NT2/D1 (cell line): ENCODE measurements at places on chromosomes 16 and 17.

DNA sequence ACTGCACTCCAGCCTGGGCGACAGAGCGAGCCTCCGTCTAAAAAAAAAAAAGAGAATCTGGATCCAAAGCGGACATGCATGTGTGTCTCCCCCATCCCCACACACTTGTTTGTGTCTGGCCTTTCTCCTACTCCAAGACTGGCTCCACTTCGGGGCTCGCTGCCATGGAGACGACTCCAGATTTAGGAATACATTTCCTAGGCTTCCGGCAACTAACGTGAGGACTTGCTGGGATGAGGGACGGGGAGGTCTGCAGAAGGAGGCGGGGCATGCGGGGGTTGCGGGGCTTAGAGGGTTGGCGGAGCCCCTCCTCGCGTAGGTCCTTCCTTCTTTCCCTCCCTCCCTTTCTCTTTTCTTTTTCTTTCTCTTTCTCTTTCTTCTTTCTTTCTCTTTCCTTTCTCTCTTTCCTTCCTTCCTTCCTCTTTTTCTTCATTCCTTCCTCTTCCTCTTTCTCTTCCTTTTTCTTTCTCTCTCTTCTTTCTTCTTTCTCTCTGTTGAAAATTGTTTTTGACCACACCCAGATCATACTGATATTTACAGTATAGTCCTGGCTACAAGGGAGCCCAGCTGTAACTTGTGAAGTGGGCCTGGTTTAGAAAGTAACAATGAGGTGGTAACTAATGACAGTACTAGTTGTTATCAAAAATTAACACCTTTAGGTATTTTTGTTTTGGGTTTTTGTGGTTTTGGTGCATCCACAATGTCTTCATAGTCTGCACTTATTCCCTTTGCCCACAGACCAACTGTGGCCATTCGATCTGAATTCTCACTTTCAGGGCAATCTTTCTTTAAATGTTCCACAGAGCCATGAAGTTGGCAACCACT, 25.2 kb downstream of the MIS12 start:
- no peak for DNase-seq

GRCh38 chr16:73021866-73022495, 25.9 kb downstream of the ZFHX3 start:
- no peak for DNase-seq

DNA sequence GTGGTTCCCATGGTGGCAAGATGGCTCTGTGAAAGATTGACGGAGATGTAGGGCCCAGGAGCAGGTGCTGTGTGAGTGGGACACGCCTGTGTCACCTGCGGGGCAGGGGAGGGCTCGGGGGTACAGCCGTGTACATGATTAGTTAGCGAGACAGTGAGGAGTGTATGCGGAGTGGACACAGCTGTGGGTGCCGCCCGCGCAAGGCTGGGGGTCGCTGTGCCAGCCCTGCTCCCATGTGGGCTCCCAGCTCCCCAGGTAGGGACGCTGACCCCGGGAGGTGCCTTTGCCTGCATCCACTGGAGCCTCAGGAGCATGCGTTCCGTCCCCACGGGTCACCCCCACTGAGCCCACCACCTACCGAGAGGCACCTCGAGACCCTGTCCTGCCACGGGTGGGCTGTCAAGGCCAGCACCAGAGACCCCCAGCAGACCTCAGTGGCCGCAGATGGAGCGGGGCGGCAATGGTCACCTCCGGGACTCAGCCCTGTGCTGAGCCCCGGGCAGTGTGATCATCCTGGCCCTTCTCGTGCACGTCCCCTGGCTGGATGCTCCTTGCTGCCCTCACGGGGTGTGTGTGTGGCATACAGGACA, 7.4 kb downstream of the CAPN15 start:
- no peak for DNase-seq

DNA sequence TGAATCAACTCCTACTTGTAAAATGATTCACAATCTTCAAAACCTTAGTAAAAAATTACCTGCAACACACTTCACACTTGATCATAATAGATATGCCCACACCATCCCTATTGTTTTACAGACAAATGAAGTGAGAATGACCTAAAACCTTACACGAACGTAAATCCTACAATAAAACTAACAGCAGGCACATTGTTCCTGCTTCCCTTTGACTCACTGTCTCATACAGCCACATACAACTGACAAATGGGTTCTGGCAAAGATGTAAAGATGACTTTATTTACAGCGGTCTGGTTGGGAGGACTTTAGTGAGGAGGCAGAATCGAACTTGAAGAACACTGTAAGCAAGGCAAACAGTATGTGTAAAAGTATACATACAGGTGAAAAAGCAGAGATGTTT, 188.7 kb downstream of the MYO1D start:
- no peak for DNase-seq

DNA sequence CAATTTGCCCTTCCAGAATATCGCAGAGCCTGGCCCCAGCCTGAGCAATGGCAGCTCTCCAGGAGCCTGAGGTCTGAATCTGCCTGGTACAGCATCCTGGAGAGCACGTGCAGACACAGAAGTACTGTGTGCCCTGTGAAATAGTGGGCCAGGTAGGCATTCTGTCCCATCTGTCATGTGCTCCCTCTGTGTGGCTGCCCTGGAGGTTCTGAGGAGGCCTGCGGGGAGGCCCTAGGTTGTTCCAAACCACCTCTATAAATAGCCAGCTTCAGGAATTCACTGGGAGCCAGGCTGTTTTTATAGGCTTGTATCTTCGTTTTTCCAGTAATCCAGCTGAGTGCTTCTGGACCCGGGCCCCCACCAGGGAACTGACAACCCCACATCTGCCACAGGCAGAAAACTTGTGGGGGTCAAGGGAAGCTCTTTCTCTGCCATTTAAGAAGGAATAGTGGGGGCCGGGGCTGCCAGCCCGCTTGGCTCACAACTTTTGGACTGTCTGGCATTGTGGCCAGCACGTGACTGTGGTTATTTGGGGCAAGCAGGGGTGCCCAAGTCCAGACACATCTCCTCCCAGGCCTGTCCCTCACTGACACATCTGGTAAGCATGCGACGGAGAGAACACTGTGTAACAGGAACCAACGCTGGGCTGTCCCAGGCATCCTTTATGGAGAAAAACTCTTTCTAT, 356.3 kb upstream of the TNRC6C start:
- no peak for DNase-seq

- DNase-seq: no peak
Observed at GRCh38 chr16:4651827-4652226, 27.2 kb downstream of the MGRN1 start.

DNA sequence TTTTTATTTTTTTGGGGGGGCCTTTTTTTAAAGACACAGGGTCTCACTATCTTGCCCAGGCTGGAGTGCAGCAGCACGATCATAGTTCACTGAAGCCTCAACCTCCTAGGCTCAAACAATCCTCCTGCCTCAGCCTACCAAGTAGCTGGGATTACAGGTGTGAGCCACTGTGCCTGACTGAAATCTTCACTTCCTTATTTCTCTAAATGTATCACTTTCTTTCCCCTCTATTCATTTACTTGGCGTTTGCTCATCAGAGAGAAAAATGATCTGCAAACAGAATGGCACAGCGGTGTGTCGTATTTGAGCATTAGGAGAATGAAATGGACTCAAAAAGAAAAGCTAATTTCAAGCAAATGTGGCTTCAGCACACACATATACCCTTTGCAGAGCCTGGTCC, 44.3 kb upstream of the CDH5 start:
- DNase-seq: no peak

DNA sequence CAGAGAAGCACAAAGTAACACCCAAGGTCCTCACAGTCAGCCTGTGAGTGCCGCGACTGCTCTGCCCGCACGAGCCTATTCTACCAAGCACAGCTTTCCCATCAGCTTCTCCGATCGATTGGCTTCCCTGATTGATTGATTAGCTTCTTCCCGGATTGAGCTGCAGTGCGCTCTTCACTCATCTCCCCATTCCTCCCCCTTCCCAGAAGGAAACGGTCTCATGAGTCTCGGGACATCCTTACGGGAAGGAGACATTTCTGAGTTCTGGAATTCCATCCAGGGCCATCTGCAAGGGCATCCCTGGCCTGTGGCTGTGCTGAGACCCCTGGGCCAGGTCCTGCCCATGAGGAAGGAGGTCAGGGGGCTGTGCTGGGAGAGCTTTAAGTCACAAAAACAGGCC, 18.0 kb downstream of the PIEZO1 start:
- no peak for DNase-seq

GRCh38 chr17:19265755-19266154, 28.6 kb downstream of the EPN2 start:
- no peak for DNase-seq

DNA sequence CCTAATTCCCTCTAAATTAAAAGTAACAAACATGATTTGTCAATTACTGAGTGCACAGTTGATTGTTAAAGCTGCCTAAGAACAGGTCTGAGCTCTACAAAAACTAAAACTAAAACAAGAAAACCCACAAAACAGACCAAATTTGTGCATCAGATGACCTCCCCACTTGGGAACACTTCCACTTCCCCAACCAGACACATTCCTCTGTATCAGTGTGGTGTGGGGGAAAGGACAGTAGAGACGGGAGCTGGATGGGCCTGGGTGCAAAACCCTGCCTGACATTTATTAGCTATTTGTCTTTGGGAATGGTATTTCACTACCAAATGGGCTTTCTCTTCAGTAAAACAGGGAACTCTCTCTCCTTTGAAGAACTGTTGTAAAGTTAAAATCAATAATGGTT, 29.8 kb downstream of the STAT3 start:
- no peak for DNase-seq
